Activated naive CD4-positive, alpha-beta T cell treated with anti-CD3 and anti-CD28 coated beads for 36 hours (primary cell): ENCODE measurements at places on chromosomes 4 and X. TPM values are rescaled to one million over a fixed set of nuclear protein-coding genes. Genes with fewer than 3 reads are reported as not detected.

- no peaks in the 10 kb centered on the region for H3K27me3 ChIP-seq
- H3K4me1 ChIP-seq: no peaks in the 10 kb centered on the region
- H3K36me3 ChIP-seq: no peaks in the 10 kb centered on the region
- no peak for DNase-seq
- no peak overlapping the region for H3K27ac ChIP-seq
- no peak overlapping the region for H3K4me3 ChIP-seq
Observed at GRCh38 chr4:132564920-132565319, 584.2 kb upstream of the PCDH10 start.

Gene GPC3
- 0.49 TPM for total RNA-seq

Gene TMEM31
- not detected for total RNA-seq

- DNase-seq: no peak
- H3K4me1 ChIP-seq: no peaks in the 10 kb centered on the region
- H3K4me3 ChIP-seq: no peak overlapping the region
- H3K36me3 ChIP-seq: no peaks in the 10 kb centered on the region
Observed at GRCh38 chrX:30795981-30796958, 92.8 kb downstream of the TAB3 start.

- H3K4me3 ChIP-seq: no peak overlapping the region
- DNase-seq: no peak
- H3K4me1 ChIP-seq: peaks cover 2% of the 10 kb centered on the region
- no peaks in the 10 kb centered on the region for H3K36me3 ChIP-seq
- H3K27me3 ChIP-seq: no peaks in the 10 kb centered on the region
Observed at GRCh38 chr4:128768373-128768996, 41.0 kb upstream of the JADE1 start.

- no peaks in the 10 kb centered on the region for H3K27me3 ChIP-seq
- H3K36me3 ChIP-seq: peaks cover 24% of the 10 kb centered on the region
- DNase-seq: no peak
- peaks cover 40% of the 10 kb centered on the region for H3K4me1 ChIP-seq
Observed at GRCh38 chrX:20205927-20206708, 60.6 kb downstream of the RPS6KA3 start.
